T-helper 1 cell (primary cell): ENCODE measurements at places on chromosomes 1 and 21.

DNA sequence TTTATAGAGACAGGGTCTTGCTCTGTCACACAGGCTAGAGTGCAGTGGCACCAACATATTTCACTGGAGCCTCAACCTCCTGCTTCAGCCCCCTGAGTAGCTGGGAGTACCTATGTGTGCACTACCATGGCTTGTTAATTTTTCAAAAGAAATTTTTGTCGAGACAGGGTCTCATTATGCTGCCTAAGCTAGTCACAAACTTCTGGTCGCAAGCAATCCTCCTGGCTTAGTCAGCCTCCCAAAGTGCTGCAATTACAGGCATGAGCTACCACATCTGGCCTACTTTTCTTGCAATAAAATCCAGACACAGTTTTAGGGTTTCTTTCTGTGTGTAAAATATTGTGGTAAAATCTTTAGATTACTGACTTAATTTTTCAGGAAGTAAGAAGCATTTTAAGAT is 27.9 kb upstream of the NTPCR start:
- DNase-seq, result no peak

DNA sequence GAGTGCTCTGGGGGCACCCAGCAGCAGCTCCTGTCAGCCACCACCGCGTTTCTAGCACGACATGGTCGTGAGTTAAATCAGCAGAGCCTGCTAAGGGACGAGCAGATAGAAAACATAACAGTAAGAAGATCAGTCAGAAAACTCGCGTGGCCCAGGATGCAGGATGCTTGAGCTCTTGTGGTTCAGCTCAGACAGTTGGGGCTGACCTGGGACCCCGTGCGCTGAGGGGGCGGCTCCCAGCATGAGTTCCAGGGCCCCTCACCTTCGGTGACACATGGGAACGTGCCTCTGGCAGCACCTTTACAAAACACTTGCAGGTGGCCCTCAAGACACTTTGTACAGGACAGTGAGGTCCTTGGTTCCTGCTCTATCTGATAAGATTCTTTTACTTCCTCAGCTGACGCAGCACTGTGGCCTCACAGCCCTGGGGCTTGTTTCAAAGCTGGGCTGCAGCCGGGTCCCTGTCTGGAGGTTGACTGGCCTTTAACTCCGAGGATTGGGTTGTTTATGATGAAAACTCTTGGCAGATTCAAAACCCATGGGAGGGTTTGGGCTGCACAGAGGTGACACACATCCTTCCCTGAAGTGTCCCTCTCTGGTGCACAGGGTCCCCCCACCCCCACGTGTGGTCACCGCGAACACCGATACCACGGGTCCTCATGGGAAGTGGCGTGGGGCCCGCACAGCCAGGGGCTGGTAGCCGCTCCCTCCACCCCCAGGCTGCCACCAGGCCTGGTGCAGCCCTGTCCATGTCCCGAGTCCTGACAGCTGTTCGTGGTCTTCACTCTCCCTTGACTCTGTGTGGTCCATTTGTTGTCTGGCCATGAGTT is 65.3 kb upstream of the COL6A1 start:
- DNase-seq, result no peak

DNA sequence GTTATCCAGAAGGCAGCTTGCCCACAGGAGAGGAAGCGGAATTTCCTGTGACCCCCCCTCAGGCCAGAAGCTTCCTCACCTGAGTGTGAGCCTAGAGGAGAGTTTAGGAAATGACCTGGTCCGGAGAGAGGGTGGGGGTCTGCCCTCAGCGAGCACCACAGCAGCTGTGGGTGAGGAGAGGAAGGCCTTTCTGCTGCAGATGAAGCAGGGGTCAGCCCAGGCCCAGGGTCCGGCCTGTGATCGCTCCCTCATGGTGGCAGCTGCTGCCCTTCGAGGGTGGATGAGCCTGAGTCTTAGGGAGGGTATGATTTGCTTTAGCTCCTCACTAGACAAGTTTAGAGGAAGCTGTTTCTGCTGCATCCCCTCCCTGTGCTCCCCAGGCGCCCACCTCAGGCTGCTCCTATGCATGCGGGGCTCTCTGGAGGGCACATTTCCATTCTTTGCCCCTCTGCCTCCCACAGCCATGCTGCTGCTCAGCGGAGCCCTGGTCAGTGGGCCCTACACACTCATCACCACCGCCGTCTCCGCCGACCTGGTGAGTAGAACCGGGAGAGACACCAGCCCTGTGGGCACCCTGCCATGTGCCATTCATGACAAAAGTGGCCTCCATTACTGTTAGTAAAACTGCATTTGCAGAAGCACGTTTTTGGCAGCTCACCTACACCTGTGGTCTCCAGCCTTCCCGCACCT is 53.0 kb downstream of the SLC37A1 start:
- DNase-seq, result no peak

GRCh38 chr1:104056786-104057185 is 307.1 kb downstream of the AMY1C start:
- no peak for DNase-seq
